Effector memory CD4-positive, alpha-beta T cell (primary cell): ENCODE measurements at places on chromosomes 12 and 14.

DNA sequence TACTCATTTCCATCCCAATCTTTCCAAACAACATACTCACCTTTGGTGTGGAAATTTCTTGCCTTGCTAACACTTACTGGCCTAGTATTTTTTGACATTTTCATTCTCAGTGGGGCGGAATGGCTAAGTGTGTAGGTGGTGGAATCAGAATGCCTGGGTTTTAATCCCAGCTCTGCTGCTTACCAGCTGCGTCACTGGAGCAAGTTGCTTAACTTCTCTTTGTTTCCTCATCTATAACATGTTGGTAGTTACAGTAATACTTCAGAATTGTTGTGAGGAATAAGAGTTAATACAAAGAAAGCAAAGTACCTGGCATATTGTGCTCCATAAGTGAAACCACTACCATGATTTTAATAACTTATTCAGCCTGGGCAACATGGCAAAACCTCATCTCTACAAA, 3.0 kb upstream of the FAM177A1 start:
- no peak for DNase-seq

DNA sequence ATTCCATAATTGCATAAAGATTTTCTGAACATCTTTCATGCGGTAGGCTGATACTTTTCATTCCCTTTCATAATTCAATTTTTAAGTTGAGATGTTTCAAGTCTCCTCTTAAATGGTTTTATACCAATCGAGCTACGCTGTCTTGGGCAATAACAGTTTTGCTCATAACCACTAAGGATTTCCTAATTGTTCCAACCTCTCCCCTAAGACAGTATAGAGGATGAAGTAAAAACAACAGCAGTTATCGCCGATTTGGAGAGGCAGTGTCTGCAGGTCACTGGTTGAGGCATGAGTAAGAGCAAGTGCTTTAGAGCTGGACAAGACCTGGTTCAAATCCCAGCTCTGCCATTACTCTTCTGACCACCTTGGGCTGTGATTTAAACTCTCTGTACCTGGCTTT, 6.9 kb upstream of the MED13L start:
- DNase-seq = no peak

GRCh38 chr12:116969615-116970585, 59.1 kb downstream of the FBXW8 start:
- DNase-seq = no peak

DNA sequence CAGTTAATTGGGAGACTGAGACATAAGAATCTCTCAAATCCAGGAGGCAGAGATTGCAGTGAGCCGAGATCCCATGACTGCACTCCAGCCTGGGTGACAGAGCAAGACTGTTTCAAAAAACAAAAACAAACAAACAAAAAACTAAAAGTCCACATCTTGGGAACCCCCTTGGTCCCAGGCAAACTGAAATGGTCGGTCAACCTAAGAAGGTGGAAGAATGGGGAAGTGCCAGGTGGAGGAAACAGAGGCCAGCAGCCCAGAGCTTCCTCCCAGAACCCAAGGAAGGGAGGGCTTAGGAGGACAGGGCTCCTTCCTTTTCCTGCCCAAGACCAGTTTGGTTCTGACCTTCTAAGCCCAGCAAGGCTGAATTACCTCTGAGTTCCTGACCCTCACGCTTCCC, 121.0 kb upstream of the FUT8 start:
- DNase-seq = no peak
